Substantia nigra (tissue), 51 donors: ENCODE measurements at places on chromosomes 3 and 15.

DNA sequence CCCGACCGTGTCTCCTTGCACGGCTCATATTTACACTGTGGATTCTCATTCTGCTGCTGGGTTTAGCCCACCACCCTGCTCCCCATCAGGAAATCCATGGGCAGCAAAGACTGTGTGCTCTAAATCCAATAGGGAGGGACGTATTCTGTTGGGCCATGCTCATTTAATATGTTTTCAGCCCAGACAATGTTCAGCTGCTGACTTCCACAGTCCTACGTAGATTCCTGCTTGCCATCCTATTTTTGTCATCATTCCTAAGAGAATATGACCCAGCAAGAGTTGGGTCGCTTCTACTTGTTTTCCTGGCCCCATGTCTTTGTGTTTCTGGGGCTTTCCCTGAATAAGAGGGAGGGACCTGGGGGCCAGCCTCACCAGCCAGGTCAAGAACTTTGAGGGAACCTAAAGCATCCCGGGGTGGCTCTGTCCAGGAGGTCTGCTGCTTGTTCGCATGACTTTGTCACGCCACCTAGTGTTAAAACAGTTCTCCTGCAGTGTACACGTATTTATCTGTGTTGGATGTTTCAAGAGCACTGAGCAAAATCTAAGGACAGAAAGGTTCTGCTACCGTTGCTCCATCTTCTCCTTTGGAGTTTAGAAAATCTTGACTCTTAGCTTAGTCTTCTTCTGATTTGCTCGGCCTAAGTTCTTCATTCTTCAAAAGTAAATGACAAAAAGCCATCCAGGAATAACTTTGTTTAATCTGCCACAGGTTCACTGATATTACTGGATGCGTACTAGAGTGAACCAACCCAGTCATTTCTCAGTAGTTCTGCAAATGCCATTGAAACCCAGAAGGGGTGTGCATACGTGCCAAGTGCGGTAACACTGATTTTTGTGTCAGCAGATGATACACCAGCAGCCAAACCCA is 79.8 kb upstream of the NR2E3 start:
- peak; percentile 6 for DNase-seq

DNA sequence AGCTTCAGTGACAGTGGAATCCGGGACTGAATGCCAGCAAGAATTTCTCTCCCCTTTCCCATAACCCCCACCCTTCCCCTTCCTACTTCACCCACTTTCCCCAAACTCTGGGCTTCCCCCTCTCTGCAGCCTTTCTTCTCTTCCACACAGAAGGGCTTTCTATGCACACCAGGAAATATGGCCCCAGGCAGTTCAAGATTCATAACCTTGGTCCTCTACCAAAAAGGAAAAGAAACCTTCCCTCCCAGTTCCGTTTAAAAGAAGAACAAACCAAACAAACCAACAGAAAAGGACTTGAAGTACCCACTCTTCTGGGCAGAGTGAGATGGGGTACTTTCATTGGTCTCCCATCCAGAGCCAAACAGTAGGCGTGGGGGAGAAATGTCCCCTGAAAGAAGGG is 68.8 kb upstream of the ABHD2 start:
- DNase-seq, result no peak

DNA sequence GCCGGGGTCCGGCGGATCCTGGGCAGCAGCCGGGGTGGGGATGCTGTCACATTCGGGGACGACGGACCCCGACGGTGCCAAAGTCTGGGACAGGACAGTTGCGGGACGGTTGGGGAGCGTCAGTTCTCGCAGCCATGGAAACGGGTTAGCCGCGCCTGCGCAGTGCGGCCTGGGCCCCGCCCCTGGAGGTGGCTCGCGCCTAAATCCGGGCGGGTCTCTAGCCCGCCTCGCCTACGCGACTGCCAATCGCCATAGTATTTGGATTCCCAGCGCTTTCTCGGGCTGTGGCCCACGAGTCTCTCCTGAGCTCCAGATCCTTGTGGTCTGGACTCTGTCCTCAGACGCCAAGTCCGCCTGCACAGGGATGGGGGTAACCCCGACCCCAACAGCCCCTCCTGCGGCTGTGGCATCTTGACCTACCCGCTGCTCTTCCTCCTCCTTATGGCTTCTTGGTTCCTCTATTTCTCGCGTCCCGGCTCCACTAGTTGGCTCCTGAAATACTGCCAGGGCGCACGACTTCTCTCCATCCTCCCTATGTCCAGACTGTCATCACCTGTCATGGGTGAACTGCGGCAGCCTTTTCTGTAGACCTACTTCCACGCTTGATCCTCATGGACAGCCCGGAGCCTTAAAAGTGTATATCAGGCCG is at the start of gene ZMYND10:
TSS of gene ZMYND10 (minus strand) at position 147 of the 649 bp plus-strand sequence. CDS start 153 bp downstream, outside the sequence.
- peak; percentile 19 for DNase-seq

- no peak for DNase-seq
Measured at GRCh38 chr3:28316226-28316625, 32.3 kb upstream of the ZCWPW2 start.

- DNase-seq, result no peak
Measured at GRCh38 chr3:36305929-36306520, 74.3 kb upstream of the STAC start.

DNA sequence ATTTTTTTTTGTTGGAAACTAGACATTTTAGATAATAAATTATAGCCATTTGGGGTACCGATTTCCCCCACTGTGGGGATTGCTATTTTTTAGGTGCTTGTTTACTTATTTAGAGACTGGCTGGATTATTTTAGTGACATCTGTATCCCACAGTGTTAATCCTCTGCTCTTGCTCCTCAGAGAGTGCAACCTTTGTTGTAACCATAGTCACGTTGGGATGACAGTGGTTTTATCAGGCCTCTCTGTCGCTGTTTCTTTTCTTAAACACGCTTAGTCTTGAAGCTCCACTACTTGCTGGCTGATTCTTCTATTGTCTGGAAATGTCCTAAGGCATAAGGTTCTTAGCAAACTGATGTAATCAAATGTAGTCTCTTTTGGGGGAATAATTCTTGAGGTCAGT is 451.6 kb upstream of the SEMA6D start:
- no peak for DNase-seq

DNA sequence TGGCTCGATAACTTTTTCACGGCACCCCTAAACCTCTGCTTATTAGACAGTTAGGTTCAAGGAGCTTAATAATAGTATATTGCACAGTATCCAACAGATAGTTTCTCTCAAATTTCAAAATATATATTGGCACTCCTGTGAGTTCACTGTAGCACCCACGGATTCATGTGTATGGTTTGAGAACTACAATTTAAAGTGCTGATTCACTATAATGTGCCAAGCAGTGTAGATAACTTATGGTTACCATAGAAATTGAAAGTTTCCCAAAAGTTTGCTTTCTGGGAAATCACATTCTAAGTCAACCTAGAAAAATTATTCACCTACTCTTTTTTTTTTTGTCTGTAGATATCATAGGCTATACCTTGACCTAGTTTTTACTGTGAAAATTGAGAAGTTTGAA is 86.6 kb downstream of the GAP43 start:
- DNase-seq, result no peak

GRCh38 chr15:57950381-57950946 is 115.0 kb downstream of the ALDH1A2 start:
- DNase-seq, result no peak

- DNase-seq, result no peak
Measured at GRCh38 chr3:127887321-127887720, 27.7 kb upstream of the KBTBD12 start.

DNA sequence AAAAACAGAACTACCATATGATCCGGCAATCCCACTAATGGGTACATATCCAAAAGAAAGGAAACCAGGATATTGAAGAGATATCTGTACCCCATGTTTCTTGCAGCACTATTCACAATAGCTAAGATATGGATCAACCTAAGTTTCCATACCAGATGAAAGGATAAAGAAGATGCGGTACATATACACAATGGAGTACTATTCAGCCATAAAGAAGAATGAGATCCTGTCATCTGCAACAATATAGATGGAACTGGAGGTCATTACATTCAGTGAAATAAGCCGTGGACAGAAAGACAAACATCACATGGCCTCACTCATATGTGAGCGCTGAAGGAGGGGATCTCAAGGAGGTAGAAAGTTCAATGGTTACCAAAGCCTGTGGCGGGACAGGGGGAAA is 3.0 kb downstream of the SLC41A3 start:
- no peak for DNase-seq

- DNase-seq, result no peak
Measured at GRCh38 chr15:69862540-69862939, 235.2 kb downstream of the TLE3 start.

- DNase-seq, result no peak
Measured at GRCh38 chr3:102129760-102130608, 280.7 kb downstream of the NFKBIZ start.

DNA sequence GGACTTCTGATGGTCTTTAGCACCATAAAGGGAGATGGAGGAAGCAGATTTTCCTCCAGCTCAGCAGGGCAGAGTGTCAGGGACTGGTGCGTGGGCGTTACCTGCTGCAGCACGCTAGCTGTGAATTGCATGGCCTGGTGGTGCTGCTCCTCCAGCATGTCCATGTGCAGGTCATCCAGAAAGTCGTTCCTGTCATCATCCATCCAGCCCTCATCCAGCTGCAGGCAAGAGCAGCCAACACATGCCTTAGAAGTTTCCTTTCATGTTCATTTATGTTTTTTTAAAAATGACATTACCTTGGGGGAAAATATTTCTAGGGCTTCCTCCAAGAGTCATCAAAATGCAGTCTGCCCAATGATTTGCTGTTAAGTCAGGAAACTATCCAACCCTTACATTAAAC is 239.2 kb downstream of the PDZRN3 start:
- no peak for DNase-seq

GRCh38 chr15:63038926-63039673 is 3.4 kb upstream of the TPM1 start:
- no peak for DNase-seq

DNA sequence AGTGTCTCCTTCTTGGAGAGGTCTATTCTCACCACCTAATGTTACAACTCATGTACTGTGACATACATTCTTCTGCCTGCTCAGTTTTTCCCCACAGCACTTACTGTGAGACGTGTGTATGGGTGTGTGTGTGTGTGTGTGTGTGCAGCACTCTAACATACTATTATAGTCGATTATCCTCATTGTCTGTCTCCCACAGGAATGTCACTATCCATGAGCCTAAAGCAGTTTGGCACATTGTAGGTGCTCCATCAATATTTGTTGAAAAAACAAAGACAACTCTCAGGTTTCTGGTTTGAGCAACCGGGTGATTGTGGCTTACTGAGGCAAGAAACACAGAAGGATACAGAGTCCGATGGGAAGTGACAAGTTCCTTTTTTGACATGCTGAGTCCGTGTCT is 8.6 kb upstream of the ZNF148 start:
- no peak for DNase-seq

DNA sequence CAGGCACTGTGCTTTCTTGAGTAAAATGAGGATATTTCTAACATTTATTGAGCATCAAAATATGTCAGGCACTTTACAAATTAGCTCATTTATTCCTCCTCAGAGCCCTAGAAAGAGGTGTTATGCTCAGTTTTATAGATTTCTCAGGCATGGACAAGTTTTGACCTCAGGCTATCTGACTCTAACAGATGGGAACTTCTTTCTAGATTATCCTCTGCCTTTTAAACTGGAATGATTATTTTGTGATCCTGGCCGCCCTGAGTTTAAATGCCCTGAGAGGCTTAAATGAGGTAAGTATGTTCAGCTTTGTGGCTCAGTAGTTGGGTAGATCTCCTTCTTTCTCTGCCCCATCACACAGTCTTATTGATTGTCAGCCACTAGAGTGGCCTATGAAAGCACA is 32.3 kb upstream of the ATP1B3 start:
- DNase-seq, result no peak

DNA sequence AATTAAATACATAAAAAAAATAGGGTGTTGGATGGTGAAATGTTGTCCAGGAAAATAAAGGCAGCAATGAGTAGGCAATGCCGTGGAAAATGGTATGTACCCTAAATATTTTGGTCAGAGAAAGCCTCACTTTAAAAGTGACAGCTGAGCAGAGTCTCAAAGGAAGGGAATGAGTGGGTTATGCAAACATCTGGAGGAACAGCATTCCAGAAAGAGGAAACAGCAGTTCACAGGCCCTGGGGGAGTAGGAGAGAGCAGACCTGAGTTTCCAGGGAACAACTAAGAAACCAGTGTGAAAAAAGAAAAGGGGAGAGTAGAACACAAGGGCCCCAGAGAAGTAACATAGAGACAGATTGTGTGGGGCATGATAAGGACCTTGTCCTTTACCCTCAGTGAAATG is 230.0 kb upstream of the CNTN3 start:
- no peak for DNase-seq

GRCh38 chr15:43278869-43279268 is 12.1 kb upstream of the TGM5 start:
- no peak for DNase-seq

GRCh38 chr3:40451551-40451950 is 5.6 kb upstream of the RPL14 start:
- no peak for DNase-seq

DNA sequence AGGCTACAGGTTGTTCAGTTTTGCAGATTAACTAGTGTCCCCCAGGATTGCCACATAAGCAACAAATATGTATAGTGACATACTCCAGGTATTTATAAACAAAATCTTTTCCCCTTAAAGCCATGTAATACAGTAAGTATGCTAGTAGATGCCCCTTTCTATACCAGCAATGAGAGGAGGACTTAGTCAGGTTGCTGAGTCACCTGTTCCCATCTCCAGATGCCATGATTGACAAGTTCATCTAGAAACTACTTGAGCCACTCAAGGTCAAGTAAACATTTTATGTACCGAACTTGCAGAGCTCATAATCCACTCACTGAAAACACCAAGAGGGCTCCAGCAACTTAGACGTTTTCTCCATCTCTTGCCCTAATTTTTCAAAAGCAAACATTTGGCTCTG is 18.2 kb downstream of the SLC9A9 start:
- no peak for DNase-seq

- no peak for DNase-seq
Measured at GRCh38 chr3:149660462-149660861, 2.6 kb upstream of the WWTR1 start.

GRCh38 chr3:155308831-155309230 is 15.3 kb upstream of the STRIT1 start:
- no peak for DNase-seq

GRCh38 chr15:91852741-91853510 is 582 bp upstream of the SLCO3A1 start:
- DNase-seq, result peak; percentile 86

- DNase-seq, result no peak
Measured at GRCh38 chr3:16759227-16759903, 125.4 kb upstream of the PLCL2 start.

DNA sequence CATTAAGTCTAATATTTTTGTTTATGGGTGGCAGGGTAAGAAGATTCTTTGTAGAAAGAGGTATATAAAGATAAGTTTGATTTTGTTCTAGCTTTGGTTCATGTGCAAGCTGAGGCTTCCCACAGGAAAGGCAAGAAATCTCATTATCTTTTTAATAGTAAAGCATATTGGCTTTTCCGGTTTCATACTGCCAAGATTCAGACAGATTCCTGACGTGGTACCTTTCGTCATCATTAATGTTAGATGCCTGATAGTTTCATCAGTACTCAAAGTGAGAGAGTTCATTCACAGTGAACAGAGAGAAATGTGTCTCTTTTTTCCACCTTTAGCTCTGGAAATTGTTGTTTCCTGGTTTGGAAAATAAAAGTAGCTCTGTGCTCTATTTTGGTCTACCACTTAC is 16.5 kb downstream of the TPM1 start:
- no peak for DNase-seq

- no peak for DNase-seq
Measured at GRCh38 chr3:157098823-157099185, 61.1 kb downstream of the CCNL1 start.
